ENCODE measurements at places on chromosomes 2 and 18.

- DNase-seq = no peak
These were observed 61.7 kb downstream of the STK39 start for GRCh38 chr2:168185583-168186274.

GRCh38 chr2:167718560-167718959 lies 528.8 kb downstream of the STK39 start:
- no peak for DNase-seq

GRCh38 chr2:67322353-67323001 lies 74.7 kb upstream of the ETAA1 start:
- no peak for DNase-seq

GRCh38 chr2:116820986-116821385 lies 993.5 kb upstream of the DDX18 start:
- DNase-seq = no peak

DNA sequence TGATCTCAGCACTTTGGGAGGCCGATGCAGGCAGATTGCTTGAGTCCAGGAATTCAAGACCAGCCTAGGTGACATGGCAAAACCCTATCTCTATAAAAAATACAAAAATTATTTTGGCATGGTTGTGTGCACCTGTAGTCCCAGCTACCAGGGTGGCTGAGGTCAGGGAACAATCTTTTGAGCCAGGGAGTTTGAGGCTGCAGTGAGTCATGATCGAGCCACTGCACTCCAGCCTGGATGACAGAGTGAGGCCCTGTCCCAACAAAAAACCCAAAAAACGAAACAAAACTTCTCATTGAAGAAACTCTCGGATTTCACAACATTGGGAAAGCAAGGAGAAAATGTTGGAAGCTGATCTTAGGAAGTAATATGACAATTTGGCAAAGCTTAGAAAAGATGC lies 317.3 kb upstream of the MGAT5 start:
- no peak for DNase-seq

DNA sequence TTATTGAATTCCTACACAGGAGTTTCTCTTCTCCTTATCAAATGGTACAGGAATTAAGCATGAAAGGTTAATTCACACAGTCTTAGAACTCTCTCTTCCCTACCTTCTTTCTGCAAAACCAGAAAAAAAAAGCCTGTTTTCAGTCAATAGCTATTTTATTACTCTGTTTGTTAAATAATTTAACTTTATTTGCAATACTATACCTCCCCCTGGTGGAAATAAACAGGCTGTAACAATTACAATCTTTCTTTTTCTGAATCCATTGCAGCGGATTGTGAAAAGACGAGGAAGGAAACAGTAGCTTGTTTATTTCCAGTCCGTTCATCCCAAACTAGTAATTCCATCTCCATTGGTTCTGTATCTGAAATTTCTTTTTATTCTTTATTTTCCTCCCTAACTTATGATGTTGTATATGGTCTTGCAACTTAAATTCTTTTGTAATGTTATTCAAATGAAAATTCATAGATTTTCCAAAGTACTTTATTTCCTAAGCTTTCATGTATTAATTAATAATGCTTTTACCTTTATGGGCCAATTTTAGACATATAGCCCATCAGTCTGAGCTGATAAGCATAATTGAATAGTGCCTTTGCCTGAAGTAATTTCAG lies 165.2 kb downstream of the SH3BP4 start:
- DNase-seq = no peak

DNA sequence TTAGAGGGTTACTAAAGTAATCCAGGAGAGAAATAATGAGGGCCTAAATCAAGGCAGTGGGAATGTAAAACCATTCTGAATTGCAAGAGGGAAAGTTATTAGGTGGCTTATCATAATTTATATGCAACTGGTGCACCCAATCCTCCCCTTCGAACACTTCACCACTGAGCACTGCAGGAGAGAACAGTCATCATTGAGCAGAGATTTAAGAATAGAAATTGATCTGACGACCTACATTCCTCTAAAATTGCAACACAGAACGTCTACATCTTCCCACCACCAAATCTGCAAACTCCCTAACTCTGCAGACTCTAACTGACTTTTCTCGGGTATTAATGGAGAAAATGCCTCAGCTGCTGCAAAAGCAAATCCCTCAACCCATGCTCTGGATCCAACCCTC lies 138.5 kb upstream of the CDH20 start:
- no peak for DNase-seq

DNA sequence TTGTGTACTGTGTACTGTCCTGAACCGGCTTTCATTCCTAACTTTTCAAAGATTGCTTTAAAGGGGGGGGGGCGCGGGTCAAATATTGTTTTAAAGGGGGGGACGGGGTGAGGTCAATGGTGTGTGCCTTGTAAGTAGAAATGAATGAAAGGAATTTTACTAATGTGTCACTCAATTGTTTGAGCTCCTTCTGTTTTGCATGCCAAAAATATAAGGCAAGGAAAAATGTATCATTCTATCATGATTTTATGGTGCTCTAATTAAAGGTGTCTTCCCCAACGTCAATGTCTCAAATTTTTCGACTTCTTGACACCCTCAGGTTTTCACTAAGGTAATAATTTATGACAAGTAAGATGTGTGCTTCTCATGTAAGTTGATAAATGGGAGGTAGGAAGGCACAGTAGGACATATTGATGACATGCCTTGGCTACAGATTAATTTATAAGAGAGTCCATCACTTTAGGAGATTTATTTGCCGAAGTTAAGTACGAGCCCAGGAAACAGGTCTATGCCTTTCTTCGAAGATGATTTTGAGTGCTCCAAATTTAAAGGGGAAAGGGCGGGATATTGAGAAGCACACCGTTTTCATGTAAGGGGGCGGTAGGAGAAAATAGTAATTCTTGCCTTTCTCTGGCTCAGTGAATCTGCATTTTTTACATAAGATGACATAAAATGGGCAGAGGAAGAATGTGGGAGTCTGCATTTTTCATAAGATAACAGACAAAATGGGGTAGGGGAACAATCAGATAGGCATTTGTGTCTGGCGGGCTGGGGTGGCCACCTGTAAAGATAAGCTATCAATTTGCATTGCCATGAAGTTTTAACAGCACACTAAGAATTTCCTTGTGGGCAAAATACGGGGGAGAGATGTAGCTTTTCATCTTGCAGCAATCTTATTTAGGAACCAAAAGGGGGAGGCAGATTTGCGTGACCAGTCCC lies 1.2 kb upstream of the TRAPPC8 start:
- DNase-seq = peak; percentile 2

DNA sequence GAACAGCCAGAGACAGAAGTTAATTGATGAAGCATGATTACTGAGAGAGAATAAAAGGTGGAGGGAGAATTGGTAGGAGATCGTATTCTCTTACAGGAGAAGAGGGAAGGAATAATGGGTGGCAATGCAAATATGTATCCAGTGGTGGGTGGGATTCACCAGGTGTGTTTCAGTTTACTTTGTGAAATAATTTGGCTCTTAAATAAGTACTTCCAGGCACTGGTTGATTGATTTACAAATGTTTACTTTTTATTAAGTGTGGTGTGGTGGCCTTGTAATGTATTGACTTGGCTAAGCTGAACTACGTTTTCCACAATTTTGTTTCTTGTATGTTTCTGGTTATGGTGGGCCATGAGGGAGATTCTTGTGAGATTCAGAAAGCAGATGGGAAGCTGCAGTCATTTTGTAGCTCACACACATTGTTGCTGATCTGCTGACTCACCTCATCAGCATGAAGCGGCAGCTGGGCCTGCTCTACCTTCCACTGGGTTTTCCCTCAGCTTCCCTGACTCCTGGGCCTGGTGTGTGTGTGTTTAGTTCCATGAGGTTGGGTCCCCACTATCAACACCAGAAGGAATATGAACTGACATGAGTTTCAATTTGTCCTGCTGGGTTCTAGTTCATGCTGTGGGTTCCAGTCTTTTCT lies 32.6 kb downstream of the MYL12B start:
- no peak for DNase-seq

GRCh38 chr2:20530520-20530919 lies 83.6 kb downstream of the RHOB start:
- no peak for DNase-seq

DNA sequence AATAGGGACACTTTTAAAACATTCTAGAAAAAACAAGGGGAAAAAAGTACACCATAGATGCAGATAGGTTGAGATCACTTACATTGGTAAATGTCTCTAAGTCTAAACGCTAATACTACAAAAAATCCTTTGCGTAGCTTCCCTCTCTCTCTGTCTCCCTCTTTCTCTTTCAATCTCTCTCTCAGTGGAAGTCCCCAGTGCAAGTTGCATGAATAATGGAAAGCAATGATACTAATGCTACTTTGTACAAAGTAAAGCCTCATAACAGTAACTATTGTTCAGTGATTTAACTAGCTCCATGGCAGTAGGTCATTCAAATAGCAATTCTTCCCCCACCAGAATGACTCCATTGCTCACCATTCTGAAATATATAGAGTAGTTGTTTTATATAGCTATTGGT lies 12.8 kb downstream of the MEIS1 start:
- no peak for DNase-seq

DNA sequence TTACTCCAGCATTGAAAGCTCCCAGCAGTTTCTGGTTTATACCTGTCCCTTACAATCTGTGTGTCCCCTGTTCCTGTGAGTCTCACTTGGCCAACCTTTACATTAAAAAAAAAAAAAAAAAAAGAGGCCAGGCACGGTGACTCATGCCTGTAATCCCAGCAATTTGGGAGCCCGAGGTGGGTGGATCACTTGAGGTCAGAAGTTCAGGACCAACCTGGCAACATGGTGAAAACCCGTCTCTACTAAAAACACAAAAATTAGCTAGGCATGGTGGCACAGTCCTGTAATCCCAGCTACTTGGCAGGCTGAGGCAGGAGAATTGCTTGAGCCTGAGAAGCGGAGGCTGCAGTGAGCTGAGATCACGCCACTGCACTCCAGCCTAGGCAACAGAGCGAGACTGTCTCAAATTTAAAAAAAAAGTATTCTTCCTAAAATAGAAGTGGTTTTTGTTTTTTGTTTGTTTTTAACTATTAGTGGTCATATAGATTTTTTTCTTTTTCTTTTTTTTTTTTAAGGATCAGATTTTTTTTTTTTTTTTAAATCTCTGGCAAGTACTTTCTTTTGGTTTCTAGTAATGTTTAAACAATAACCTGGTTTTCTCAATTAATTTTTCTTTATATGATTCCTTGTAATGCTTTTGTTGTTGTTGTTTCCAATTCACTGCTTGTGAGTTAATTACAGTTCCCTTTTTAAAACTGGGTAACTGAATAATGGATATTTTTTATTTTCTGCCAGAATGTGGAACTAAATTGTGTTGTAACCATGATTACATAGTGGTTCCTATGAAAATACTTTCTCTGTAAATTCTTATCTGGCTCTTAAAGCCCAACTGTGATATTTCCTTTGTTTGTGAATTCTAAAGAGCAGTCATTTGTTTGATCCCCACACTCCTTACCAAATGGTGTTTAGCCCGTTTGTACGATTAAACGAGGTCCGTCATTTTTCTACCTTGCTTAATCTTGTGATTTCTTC lies 116.8 kb downstream of the CTAGE1 start:
- DNase-seq = no peak

GRCh38 chr2:222690564-222691200 lies 19.2 kb downstream of the MOGAT1 start:
- peak; percentile 59 for DNase-seq

DNA sequence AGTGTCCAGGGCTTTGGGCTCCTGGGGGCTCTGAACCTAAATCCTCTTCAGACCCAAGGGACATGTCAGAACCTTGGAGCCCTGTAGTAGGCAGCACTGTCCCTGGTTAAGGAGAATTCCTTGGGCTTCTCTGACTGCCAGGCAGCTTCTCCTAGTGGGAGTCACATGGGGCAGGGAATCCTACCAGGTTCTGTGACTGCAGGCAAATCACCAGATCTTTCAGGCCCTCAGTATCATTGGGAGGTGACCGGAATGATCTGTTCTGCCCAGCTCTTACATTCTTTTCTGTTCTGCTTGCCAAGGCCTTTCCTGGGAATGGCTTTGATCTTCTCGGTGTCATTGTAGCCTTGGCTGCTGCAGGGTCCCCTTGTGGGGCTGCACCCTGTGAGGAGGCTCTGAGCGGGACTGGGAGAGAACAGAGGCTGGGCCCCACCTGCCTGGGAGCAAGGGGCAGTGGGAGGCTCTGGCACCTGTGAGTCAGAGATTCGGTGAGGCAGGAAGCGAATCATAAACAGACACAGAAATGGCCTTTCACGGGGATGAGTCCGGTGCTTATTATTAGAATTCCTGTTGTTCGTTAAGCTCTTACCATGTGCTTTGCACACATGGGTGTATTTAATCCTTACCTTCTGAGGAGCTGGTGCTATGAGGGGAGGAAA lies 14.1 kb downstream of the CEP68 start:
- DNase-seq = no peak

DNA sequence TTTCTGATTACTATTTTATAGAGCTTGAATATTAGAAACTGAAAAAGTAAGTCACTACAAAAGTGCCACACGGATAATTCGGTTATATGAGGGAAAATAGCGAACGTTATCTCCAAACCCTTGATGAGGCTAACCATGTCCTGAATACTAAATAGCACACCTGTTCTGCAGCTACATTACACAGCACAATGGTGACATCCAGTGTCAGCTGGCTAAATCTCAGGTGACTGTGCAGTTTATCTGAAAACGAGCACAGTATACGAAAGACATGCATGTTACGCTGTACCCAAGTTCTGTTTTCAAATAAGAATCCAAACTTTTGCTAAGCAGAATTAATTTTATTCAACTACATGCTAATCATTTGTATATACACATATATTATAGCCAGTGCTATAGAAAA lies 9.0 kb downstream of the CCDC68 start:
- no peak for DNase-seq

GRCh38 chr18:48228301-48228715 lies 180.9 kb downstream of the ZBTB7C start:
- DNase-seq = no peak

DNA sequence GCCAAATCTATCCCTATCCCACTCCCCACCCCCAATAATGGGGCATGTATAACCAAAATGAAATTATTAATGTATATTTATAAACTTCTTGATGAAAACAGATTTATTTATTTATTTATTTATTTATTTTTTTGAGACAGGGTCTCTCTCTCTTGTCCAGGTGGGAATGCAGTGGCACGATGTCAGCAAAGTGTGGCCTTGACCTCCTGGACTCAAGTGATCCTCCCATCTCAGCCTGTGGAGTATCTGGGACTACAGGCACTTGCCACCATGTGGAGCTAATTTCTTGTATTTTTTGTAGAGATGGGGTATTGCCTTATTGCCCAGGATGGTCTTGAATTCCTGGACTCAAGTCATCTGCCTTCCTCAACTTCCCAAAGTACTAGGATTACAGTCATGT lies 28.0 kb upstream of the HNRNPA3 start:
- DNase-seq = no peak

DNA sequence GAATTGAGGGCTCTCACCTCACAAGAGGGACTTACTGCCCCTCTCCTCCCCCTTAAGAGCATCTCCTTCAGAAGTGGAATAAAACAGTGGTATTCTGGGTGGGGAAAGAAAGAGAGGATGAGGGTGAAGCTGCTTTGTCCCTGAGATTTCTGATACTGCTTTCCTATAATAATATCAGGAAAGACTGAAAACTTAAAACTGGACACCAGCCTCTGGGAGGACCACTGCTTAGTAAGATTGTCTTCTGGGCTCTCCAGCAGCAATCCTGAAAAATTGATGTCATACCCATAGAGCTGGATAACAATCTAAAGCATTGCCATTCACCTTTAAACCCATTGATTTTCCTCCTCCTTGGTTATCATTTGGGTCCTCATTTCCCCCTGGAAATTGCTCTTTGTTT lies 4.7 kb upstream of the HOXD4 start:
- DNase-seq = no peak

All from central memory CD4-positive, alpha-beta T cell (primary cell).